ENCODE measurements at places on chromosomes 12 and 14.

DNA sequence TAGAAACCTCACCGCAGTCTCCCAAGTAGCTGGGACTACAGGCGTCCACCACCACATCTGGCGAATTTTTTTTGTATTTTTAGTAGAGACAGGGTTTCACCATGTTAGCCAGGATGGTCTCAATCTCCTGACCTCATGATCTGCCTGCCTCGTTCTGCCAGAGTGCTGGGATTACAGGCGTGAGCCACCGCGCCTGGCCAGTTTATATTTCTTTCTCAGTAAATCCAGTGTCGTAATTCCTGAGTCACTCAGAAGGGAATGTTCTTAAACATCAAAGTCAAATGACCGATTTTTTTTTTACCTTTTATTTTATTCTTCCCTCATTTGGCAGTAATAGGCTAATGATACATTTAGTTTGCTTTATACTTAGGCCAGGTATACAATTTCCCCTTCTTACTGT lies 80.5 kb downstream of the FBXO33 start:
- no peak for DNase-seq

GRCh38 chr14:86088156-86088555 lies 558.2 kb downstream of the FLRT2 start:
- no peak for DNase-seq

DNA sequence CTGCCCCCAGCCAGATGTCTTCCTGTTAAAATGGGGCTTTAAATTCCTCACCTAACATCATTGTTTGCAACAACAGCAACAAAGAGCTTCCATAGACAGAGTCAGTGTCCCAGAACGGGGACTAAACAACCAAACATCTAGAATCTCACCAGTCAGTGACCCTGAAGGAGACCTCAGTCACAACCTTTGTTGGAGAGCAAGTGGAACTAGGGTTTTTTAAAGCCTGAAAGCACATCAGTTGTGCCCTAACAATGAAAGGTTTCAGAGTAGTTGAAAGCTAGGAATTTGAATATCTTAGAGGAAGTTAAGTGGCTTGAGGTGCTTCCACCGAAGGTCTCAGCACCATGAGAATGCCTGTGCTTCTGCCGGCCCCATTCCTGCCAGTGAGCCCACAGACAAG lies 5.0 kb upstream of the ALDH2 start:
- no peak for DNase-seq

- no peak for DNase-seq
Observed at GRCh38 chr14:66025779-66026178, 460.4 kb upstream of the CCDC196 start.

GRCh38 chr12:56061982-56062381 lies 18.0 kb upstream of the ERBB3 start:
- no peak for DNase-seq

GRCh38 chr12:115259968-115260747 lies 576.2 kb upstream of the TBX3 start:
- DNase-seq: no peak
